ENCODE measurements at places on chromosomes 11 and 22.

GRCh38 chr22:43126501-43127165 is 16.1 kb downstream of the BIK start:
- DNase-seq = peak; percentile 67

DNA sequence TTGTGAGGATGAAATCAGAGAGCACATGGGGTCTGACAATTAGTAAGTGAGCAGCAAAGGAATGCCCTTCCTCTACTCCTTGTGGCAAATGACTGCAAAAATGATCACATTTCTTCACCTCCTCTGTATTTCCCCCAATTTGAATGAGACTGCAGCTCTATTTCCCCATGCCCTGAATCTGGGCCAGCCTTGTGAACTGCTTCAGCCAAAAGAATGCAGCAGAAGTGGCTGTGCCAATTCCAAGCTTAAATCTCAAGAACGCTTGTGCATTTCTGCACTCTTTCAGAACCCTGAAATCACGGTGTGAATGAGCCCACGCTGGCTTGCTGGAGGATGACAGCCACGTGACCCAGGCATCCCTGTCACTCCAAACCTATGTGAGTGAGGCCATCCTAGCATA is 9.9 kb downstream of the SLC43A3 start:
- peak; percentile 89 for DNase-seq

- no peak for DNase-seq
Observed at GRCh38 chr11:15185021-15185420, 70.3 kb downstream of the INSC start.

- no peak for DNase-seq
Observed at GRCh38 chr22:44398856-44399837, 86.4 kb upstream of the SHISAL1 start.

- DNase-seq = no peak
Observed at GRCh38 chr22:19590696-19591095, 66.5 kb upstream of the CLDN5 start.

- DNase-seq = peak; percentile 86
Observed at GRCh38 chr11:47907499-47907898, 59.3 kb upstream of the NUP160 start.

GRCh38 chr11:45007011-45007410 is 56.3 kb upstream of the TP53I11 start:
- DNase-seq = no peak

DNA sequence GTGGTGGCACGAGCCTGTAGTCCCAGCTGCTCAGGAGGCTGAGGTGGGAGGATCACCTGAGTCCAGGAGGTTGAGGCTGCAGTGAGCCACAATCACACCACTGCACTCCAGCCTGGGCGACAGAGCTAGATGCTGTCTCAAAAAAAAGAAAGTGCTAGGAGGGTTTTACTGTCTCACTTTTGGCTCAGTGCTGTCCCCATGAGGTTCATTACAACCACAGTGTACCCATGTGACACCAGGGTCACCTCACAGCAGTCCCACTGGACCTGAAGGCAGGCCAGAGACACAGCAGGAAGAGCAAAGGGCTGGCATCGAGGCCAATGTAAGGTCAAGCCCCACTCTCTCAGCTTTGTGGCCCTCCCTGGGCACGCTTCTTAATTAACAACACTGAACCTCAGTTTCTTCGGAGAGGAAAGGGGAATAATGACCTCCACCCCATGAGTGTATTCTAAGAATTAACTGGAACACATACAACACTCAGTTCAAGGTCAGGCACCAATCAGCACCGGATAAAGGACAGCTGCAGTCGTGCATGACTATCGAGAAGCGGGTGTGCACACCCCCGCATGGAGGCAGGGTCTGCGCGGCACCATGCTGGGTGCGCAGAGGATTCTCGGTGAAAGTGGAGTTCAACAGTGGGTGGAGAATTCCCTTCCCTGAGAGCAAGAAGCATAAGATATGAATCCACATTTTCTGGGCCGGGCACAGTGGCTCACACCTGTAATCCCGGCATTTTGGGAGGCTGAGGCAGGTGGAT is 30.9 kb upstream of the BAIAP2L2 start:
- DNase-seq = no peak

- no peak for DNase-seq
Observed at GRCh38 chr22:27460591-27461347, 340.8 kb downstream of the MN1 start.

GRCh38 chr22:49810363-49811019 is 17.2 kb downstream of the BRD1 start:
- no peak for DNase-seq

GRCh38 chr22:45585437-45585755 is 82.7 kb downstream of the FBLN1 start:
- no peak for DNase-seq

GRCh38 chr11:13672576-13673210 is 4.2 kb downstream of the FAR1 start:
- no peak for DNase-seq

DNA sequence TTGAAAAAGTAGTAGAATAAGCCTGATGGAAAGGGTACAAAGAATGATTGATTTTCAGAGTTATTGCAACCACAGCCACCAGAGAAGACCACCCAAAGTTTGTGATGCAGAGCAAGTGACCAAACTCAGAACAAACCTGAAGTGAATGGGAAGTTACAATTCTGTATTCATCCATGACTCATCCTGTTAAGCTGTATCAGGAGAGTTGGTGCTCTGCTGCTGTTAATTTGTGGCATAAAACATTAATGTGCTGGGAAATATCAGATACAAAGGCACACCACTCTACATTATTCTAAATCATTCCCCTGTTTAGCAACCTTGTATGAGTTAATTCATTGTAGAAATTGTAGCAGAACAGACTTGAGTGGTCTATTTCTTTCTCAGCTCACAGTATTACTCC is 19.6 kb upstream of the PDGFD start:
- DNase-seq = no peak

- no peak for DNase-seq
Observed at GRCh38 chr11:120689596-120690275, 178.2 kb downstream of the GRIK4 start.

DNA sequence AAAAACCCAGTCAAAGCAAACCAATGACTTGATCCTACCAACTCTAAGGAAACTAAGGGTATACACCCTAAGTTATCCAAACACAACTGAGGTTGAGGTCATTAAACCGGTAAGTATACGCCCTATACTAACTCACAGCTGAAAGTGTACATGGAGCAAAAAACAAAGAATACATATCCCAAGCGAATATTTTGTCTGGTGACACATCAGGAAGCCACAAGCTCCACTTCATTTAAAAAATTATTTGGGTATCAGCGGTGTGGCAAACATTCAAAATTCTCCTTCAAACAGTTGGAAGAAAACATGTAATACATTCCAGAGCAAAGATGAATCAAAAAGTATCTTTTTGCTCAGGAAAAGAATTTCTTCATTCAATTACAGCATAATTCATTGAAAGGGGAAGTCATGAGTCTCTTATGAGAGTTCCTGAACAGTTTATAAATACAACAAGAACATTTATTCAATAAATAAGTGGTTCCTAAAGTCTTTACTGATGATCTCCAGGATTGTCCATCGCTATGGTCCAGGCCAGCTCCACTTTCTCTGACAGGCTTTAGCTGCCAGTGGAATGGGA is 4.5 kb upstream of the JAML start:
- DNase-seq = no peak

GRCh38 chr11:122038543-122038942 is 77.5 kb downstream of the BLID start:
- peak; percentile 34 for DNase-seq

DNA sequence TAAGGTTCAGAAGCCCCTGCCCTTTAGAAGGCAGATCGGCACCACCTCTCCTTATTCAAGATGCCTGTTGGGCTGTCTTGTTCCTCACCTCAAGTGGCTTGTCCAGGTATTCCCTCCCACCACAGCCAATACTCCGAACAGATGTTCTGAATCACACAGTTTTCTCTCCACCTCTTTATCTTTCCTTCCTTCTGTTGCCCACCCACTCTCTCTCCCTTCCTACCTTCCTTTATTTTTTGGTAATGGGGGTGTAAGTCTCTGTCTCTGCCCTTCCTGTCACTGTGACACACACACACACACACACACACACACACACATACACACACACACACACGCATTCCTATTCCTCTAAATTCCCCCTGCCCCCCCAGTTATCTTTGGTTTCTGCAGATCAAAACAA is 8.4 kb downstream of the BEST1 start:
- no peak for DNase-seq

DNA sequence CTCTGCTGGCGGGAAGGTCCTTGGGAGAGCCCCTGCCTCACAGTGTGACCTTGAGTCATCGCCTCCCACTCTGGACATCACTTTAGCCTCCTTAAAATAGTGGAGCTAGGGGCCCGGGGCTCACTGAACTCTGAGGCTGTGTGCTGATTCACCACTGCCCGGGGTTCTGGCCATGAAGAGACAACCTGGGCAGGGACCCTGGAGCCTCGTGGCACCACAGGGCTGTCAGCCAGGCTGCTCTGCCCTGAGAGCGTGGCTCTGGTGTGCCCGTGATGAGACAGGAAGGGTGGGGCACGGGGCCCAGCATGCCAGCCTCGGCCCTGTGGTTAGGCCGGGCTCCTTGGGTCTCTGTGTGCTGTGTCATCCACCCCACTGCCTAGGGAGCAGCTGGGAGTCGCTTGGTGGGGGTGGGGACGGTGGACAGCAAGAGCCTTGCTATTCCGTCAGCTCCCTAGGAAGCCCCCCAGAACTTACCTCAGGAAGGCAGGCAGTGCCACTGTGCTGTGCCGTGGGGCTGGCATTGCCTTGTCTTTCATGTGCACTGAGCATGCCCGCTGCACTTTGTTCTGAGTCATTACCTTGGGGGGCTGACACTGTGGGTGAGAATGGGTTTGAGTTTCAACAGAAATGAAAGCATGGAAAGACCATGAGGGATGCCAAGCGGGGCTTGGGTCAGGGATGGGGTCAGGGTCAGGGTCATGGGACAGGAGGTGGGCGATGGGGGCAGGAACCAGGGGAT is 31.7 kb downstream of the TPCN2 start:
- DNase-seq = peak; percentile 16

GRCh38 chr11:7775689-7776088 is 21.1 kb downstream of the OR5P2 start:
- no peak for DNase-seq

DNA sequence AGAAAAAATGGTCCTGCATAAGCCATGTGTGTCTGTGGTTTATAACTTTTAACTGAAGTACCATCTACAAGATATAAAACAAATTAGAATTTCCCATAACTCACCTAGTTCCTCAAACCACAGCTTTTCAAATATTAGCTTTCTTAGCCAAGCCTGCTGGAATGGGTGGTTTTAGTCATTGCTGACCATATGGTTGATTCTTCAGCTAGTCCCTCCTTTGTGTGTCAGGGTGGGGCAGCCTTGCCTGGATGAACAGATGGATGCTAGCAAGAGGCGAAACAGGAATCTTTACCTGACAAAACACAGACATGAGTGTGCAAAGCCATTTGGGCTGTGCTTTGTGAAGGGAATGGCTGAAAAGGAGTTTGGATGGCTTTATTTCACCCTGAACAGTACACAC is 6.9 kb upstream of the B3GNT6 start:
- no peak for DNase-seq

DNA sequence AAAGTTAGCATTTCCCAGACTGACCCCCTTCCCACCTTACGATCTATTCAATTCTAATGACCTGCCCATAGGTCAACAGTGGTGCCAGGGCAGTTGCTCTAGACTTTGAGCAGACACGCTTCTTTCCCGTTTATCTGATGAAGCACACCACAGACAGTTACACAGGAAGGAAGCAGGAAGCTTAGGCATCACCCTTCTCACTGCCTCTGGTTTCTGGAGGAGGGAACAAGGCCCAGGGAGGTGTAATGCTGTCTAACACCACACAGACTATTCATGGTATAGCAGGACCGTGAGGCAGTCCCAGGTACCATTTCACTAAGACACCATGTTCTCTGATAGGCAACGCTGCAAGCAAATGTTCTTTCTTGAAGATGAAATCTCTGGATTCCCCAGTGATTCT is 279.4 kb downstream of the NTM start:
- no peak for DNase-seq

DNA sequence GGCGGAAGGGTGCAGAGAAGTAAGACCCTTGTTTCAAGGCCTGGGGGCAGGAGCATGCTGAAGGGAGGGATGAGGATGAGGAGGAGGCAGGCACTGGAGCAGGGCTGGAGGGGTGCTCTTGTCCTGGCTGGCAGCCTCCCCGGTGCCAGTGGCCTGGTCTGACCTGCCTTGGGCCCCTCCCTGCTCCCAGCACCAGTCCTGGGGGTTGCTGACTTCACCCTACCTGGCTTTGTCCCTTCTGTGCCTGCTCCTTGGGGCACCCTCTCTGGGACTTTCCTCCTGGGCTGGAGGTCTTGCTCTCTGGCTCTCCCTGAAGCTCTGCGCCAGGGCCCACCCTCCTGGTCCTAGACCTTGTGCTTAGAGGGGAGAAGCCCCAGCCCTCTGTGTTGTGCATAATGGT is 4.7 kb upstream of the FLRT1 start:
- no peak for DNase-seq

- DNase-seq = no peak
Observed at GRCh38 chr11:15625691-15626090, 511.0 kb downstream of the INSC start.

GRCh38 chr22:49263101-49263500 is 564.6 kb downstream of the BRD1 start:
- no peak for DNase-seq

- DNase-seq = no peak
Observed at GRCh38 chr22:44734801-44735517, 17.4 kb upstream of the ARHGAP8 start.

DNA sequence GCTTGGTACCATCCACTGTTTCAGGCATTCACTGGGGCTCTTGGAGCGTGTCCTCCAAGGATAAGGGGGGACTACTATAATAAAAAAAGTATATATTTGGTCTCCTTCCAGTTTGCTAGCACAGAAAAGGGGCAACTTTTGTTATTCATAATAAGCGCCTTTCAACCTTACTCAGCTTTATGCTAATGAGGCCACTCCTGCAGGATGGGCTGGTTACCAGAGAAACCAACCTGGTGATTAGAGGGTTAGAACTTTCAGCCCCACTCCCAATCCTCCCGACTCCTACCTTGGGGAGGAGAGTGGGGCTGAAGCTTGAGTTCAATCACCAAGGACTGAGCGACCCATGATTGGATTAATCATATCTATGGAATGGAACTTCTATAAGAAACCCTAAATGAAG is 31.8 kb downstream of the PPFIBP2 start:
- DNase-seq = no peak

DNA sequence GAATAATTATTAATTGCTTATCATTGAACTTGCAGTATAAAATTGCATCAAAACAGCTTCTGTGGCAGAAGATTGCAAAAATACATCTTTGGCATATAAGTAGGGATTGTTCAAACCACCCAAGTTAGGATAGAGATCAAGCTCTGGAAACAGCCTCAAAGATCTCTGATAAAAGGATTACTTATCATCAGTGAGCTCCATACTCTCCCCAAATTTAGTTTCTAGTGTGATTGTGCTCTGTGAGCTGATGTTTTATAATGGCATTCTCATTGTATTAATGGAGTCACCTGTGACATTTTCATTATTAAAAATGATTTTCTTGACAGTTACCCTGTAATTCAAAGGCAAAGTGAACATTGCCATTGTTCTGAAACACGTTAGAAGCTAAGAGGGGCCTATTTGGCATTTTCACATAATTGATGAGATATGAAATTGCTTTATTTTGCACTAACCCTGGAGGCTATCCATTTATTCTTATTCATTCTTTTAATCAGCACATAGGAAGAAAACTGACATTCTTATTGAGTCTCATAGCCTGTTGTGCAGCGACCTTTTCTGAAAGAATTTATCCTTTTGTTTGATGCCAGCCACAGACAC is 626.3 kb upstream of the ANO5 start:
- no peak for DNase-seq

- no peak for DNase-seq
Observed at GRCh38 chr11:14094481-14095037, 132.0 kb downstream of the SPON1 start.

- DNase-seq = no peak
Observed at GRCh38 chr22:48951836-48952235, 875.8 kb downstream of the BRD1 start.

- no peak for DNase-seq
Observed at GRCh38 chr11:57097149-57097548, 84.6 kb upstream of the LRRC55 start.

All from cardiac muscle cell (in vitro differentiated cells and primary cell).